Urinary bladder (tissue), 4 donors: ENCODE measurements at places on chromosomes 1 and 21. TPM values are rescaled to one million over a fixed set of nuclear protein-coding genes. Genes with fewer than 3 reads are reported as not detected.

Gene TFF1
- total RNA-seq: not detected

Gene AIRE
- total RNA-seq: 0.11 TPM

Gene MRTO4
- 13.5 TPM for total RNA-seq

Gene KCNJ9
- total RNA-seq: 0.26 TPM

Gene DISC1
- total RNA-seq: 32.0 TPM

Gene ADORA3
- total RNA-seq: 1.6 TPM

Gene ADAMTS5
- 59.2 TPM for total RNA-seq

Gene GNAT2
- total RNA-seq: not detected

Gene CFAP107
- total RNA-seq: not detected

Gene ASTN1
- total RNA-seq: 6.3 TPM

Gene GJB4
- total RNA-seq: 0.69 TPM

Gene LINGO4
- 0.16 TPM for total RNA-seq

Gene CADM3
- total RNA-seq: 8.7 TPM

Gene HHIPL2
- 0.53 TPM for total RNA-seq

Gene C1orf210
- 0.90 TPM for total RNA-seq

Gene WNT9A
- 2.7 TPM for total RNA-seq

Gene S100A14
- total RNA-seq: 8.1 TPM

Gene OR2T2
- total RNA-seq: not detected

Gene OLIG2
- not detected for total RNA-seq
